ENCODE measurements at places on chromosomes 6 and 20.

DNA sequence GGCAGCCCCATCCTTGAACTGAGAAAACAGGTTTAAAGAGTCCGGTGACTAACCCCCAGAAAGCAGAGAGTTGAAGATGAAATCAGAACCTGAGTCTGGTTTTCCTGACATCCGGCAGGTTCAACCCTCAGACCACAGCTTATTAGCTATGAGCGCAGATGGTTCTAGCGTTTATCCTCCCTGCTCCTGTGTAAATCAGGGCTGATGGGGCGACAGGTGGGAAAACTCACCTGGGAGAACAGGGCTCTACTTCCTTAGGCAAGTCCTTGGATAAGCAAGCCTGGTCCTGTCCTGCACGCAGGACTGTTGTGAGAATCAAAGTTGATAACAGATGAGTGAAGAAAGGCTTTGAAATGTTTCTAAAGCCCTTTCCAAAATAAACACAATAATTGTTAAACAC lies 31.4 kb downstream of the GHRH start:
- DNase-seq: no peak

GRCh38 chr20:58611236-58612030 lies 39.6 kb upstream of the STX16 start:
- no peak for DNase-seq

- no peak for DNase-seq
Measured at GRCh38 chr6:40856271-40856670, 182.8 kb downstream of the UNC5CL start.

DNA sequence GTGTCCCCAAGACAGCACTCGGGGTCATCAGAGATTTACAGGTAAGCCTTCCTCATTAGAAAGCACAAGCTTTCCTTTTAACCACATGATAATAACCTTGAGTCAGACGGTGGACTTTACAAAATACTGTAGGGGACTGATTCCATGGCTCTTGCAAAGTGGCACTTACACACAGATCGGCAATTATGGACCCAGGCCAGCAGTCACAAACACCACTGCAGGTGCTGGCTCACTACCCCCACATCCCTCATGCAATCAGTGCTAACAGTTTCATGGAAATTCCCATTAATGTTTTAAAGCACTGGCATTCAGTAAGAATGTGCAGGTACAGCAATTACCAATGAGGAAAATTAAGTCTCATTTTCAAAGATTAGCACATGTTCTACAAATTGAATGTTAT lies 516.5 kb downstream of the PRKN start:
- DNase-seq: no peak

GRCh38 chr20:46523696-46524328 lies 10.5 kb upstream of the ZNF334 start:
- no peak for DNase-seq

GRCh38 chr6:129555206-129555832 lies 154.7 kb downstream of the ARHGAP18 start:
- no peak for DNase-seq

GRCh38 chr20:49187330-49187850 lies 744 bp downstream of the STAU1 start:
- no peak for DNase-seq

GRCh38 chr6:22613695-22614094 lies 44.3 kb downstream of the HDGFL1 start:
- no peak for DNase-seq

DNA sequence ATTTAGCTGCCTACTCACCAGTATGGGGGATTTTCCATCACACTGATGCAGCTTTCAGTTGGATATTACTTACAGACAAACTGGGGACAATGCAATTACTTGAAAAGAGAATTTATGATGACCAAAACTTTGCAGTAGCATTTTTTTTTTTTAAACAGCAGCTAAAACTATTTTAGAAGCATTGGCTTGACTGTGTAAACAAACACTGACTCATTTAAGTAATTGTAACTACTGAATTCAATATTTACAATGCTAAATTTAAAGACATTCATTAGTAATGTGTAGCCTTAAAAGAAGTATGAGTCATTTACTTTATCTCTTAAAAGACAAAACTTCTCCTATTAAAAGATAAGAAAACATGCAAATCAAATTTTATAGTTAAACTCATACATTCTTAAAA lies 295.9 kb upstream of the FERMT1 start:
- DNase-seq: no peak

DNA sequence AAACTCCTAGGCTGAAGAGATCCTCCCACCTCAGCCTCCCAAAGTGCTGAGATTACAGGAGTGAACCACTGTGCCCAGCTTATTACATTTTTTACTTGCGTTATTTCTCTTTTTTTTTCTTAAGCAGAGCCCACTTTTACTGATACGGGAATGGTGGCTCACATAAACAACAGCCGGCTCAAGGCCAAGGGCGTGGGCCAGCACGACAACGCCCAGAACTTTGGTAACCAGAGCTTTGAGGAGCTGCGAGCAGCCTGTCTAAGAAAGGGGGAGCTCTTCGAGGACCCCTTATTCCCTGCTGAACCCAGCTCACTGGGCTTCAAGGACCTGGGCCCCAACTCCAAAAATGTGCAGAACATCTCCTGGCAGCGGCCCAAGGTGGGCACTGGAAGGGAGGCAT lies 10.5 kb downstream of the CAPN11 start:
- no peak for DNase-seq

GRCh38 chr6:25542984-25543910 lies 108.8 kb upstream of the SCGN start:
- DNase-seq: no peak

DNA sequence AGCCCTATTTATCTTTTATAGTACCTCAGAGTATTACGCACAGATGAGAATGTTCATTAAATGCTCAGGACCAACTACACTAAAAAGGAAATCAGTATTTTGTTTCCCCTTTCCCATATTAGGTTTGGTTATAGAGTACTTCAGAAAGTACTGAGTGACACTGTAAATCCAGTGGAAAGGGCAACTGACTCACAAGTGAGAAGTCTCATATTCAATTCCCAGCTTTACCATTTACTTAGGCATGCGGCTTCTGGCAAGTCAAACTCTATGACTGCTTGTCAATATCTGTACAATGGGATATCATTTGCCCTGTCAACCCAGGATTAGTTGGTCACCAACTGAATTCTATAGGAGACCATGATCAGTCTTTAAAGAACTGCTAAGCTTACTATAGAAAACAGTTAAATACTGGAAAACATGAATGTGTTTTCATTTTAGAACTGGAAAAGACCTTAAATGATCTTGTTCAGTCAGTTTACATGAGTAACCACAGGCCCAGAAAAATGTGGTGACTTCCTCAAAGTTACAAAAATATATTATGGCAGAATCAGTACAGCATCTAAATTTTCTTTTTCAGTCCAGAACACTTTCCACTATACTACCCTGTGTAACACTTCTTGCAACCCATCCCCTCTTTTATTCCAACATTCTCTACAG lies 3.6 kb downstream of the MAP3K7 start:
- DNase-seq: no peak

DNA sequence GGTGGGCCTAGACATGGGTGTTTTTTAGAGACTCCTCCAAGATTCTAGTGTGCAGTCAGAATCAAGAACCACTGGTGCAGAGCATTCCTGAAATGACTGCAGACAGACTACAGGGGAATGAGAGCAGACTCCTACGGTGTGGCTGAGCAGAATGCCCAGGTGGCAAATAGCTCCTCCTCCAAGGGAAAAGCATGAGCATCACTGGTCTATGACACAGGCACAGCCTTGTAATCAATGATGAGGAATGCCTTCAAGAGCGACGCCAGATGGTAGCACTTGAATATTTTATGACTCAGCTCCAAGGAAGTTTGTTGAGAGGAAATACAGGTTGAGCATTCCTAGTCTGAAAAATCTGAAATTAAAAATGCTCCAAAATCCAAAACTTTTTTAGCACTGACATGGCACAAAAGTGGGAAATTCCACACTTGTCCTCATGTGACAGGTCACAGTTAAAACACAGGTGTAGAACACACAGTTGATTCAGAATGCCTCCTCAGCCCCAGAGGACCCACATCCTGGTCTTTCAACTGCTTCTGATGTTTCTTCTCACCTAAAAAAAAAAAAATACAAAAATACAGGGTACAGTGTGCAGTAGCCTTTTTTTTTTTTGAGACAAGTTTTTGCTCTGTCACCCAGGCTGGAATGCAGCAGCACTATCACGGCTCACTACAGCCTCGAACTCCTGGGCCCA lies 10.6 kb upstream of the FAM8A1 start:
- DNase-seq: no peak

- no peak for DNase-seq
Measured at GRCh38 chr6:89921691-89922090, 27.4 kb downstream of the GJA10 start.

DNA sequence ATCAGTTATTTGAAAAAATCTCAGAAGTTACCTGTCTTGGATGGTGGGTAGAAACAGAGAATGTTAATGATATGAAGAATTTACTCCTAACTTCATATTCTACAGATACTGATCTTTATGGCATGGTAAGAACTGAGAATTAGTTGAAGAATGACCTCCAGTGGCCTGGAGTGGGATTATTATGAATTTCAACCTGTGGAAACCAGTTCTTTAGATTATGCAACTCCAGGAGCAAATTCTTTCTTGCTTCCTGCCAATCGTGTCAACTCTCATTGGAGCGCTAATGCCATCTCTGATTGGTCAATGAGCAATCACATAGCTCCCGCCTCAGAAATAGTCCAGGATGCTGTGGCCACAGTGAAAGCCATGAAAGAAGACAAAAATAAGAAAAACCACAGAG lies 40.6 kb downstream of the LYRM2 start:
- DNase-seq: no peak

- DNase-seq: no peak
Measured at GRCh38 chr6:151509048-151509447, 15.2 kb downstream of the CCDC170 start.

DNA sequence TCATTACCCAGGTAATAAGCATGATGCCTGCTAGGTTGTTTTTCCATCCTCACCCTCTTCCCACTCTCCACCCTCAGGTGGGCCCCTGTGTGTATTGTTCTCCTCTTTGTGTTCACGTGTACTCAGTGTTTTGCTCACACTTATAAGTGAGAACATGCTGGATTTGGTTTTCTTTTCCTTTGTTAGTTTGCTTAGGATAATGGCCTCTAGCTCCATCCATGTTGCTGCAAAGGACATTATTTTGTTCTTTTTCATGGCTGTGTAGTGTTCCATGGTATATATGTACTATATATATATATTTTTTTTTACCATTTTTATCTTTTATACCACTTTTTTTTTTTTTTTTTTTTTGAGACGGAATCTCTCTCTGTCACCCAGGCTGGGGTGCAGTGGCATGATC lies 71.9 kb downstream of the RSPH3 start:
- DNase-seq: no peak

GRCh38 chr6:22589118-22589517 lies 19.8 kb downstream of the HDGFL1 start:
- DNase-seq: no peak

GRCh38 chr6:139446768-139447655 lies 72.6 kb upstream of the CITED2 start:
- no peak for DNase-seq

- DNase-seq: no peak
Measured at GRCh38 chr6:35494161-35494563, 2.7 kb downstream of the TEAD3 start.

DNA sequence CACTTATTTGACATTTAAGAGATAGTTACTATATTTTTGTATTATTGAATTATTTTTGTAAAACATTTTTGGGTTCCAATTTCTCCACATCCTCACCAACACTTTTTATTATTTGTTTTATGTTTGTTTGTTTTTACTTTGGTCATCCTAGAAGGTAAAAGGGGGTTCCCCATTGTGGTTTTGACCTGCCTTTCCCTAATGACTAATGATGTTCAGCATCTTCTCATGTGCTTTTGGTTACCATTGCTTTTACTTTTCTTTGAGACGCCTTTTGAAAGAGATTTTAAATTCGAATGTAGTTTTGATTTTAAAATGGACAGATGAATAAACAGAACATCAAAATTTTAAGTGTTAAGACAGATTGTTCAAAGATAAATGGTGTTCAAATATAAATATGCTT lies 46.9 kb downstream of the AK9 start:
- DNase-seq: no peak

DNA sequence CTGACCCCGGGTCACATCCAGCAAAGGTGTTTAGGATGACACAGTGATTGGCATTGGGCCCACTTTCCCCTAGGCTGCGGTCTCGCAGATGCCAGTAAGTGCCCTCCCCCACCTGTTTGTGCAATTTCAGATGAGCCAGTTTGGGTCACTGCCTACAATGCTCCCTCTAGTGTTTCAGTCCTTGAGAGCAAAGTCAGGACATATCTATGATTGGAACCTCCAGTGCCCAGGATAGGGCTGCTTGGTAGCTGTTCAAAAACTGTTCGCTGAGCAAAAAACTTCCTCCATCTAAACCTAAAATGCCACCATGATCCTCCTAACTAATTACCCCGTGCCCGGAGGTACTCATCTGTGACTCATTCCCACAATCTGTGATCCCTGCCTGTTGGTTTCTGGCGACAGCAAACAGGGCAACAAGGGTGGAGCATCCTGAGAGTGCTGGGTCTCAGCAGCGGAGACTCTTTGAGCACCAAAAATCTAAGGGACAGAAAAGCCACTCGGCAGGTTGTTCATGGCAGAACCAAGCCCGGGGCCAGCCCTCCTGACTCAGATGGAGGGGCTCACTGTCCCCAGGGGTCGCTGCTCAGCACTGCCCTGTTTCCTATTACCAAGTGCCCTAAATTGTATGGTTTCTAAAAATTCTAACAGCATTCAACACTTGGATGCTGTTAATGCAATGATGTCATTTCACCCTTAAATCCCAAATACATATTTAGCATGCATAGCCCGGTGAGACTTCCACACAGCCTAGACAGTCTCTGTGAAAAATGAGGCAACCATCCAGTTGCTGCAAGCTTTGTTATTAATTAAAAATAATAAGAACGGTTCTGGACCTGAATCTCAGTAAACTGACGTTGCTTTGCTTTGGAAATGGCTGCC lies 5.0 kb downstream of the VSX1 start:
- DNase-seq: no peak

All from stimulated activated CD8-positive, alpha-beta memory T cell treated with anti-CD3 and anti-CD28 coated beads, Interleukin-2, amount 100 ng/mL, for 1 hour (primary cell).